Skin of body (tissue), 3 donors: ENCODE measurements at places on chromosomes 4 and X. TPM values are rescaled to one million over a fixed set of nuclear protein-coding genes. Genes with fewer than 3 reads are reported as not detected.

Gene SLC6A14
- total RNA-seq = 11.2 TPM

Gene ZNF595
- 28.7 TPM for total RNA-seq

GRCh38 chrX:45513042-45513441, 312.4 kb upstream of the DIPK2B start:
- no peak for DNase-seq

- no peak for DNase-seq
These were observed 99.9 kb downstream of the AREG start for GRCh38 chr4:74544655-74545361.
